Stimulated activated CD4-positive, alpha-beta T cell treated with anti-CD3 and anti-CD28 coated beads, Interleukin-2, amount 100 ng/mL, for 24 hours (primary cell): ENCODE measurements at places on chromosomes 4 and X.

- no peak for DNase-seq
Observed at GRCh38 chrX:30307466-30307865, 1.7 kb downstream of the NR0B1 start.

GRCh38 chr4:114116861-114117260 lies 137.4 kb upstream of the ARSJ start:
- no peak for DNase-seq

DNA sequence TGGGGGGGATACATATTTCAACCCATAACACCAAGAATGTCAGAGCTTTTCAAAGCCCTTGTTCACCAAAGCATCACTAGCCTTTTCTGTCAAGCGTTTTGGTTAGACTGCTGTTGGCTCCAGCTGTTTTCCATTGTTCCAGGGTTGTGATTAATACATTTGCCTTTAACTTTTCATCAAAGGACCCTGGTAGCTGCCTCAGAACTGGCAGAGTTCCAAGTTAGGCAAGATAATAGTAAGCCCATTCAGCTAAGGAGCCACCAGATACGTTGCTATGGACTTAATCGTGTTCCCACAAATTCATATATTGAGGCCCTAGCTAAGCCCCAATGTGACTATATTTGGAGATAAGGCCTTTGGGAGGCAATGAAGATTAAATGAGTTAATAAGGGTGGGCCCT lies 37.1 kb downstream of the ENOPH1 start:
- no peak for DNase-seq

DNA sequence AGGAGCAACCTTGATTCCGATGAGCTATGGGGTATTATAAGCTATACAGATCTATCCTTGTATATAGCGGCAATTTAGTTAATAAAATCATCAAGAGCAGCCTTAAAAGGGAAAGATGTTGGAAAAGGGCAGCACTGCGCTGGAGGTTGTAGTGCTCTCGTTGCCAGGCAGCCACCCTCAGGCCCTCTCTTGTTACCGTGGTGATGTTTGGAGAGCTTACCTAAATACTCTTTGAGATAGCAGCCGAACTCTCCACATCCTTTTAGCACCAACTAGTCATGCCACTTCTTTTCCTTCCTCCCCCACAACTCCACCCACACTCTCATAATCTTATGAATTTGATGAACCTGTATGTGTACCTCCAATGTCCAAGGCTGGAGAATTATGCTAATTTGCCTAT lies 3.8 kb upstream of the RADX start:
- DNase-seq = no peak

DNA sequence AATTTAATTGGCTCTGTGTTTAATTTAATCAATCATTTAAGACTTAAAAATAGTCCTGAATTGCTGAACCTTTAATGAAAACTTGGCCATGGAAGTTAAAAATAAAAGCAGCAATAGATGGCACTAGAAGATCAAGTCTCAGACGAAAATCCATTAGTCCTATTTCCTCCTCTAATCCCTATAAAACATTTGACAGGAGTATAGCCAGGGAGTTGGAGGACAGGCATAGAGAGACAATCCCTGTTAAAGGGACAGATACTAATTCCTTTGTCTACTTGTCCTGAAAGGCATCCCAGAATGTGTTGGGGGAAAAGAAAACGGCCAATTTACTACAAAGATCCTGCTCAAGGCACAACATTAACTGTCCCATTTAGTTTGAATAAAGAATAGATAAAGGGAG lies 276.3 kb upstream of the TACR3 start:
- DNase-seq = no peak

DNA sequence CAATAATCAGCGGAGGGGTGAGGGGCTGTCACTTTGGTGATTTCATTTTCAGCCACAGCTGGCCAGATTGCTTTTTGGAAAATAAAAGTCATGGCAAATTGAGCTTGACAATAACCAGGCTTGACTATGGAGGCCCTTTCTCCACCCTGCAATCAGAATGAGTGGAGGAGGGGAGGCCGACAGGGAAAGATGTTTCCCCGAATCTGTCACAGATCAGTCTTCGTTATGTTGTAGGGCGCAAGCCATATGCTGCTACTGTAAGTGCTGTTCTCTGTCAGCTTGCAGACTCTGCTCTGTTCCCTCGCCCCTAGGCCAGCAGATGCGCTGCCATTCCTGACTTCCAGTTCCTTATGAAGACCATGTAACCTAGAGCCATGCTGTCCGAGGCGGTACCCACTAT lies 114.1 kb downstream of the MGST2 start:
- DNase-seq = no peak

- no peak for DNase-seq
Observed at GRCh38 chrX:12007881-12008280, 130.4 kb upstream of the FRMPD4 start.

- DNase-seq = no peak
Observed at GRCh38 chr4:86031927-86032326, 327.9 kb downstream of the MAPK10 start.

DNA sequence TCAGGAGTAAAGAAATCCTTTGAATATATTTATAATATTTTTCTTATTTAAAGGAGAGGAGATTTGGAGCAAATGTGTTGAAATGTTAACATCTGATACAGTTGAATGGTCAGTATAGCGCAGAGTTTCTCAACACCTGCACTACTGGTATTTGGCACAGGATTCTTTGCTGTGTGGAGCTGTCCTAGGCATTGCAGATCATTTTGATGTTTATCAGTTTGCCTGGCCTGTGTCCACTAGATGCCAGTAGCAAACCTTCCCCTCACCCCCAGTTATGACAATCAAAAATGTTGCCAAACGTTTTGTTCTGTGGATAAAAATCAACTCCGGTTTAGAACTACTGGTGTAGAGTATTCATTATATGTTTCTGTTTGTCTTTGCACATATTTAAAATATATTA lies 765.3 kb upstream of the SLIT2 start:
- no peak for DNase-seq

DNA sequence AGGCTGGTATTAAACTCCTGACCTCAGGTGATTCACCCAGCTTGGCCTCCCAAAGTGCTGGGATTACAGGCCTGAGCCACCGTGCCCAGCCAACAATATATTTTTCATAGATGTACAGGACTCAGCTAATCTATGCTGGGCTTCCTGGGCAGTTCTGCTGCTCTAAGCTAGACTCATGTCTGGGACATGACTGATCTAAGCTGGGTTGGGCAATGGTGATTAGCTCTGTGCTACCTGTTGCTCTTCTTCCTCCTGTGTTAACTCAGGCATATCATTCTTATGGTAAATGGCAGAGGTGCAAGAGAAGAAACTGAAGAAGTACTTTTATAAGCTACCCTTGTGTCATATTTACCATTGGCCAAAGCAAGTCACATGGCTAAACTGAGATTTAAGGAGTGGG lies 11.4 kb upstream of the SUPT20HL2 start:
- no peak for DNase-seq

DNA sequence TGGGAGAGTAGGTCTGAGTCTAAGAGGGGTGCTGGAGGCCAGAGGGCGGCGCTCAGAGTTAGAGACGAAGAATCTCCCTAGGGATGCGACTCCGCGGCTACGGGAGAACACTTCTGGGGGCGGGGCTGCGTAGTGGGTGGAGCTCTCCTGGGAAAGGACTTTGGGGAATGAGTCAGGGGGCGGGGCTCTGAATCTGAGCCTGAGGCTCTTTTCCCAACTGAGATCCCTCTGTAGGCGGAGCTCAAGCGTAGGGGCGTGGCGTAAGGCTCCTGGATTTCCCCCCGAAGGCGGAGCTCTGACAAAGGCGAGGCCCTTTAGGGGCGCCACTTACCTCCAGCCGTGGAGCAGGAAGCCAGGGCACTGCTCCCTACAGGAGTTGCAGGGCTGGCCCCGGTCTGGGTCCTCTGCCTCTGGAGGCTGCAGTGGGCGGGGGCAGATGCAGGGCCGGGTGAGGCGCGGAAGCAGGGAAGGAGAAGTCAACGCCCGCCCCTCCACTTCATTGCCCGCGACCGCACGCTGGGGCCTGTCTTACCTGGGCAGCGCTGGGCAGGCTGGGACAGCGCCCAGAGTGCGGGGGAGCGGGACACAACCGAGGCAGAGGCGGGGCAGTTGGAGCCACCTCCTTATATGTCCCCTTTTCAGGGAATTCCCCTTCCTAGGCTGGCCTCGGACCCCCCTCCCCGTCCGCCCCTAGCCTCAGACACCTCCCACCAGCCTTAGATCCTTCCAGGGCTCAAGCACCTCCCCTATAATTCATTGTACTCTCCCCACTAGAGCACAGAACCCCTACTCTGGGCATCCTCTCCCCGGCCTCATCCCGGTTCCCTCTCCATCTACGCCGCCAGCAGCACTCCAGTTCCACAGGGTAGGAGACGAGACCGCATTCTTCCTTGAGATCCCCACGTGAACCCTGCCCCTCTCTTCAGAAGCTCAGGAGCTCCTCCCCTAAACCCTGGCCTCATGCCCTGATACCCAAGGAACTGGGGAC lies 1.6 kb downstream of the PRICKLE3 start:
- peak; percentile 22 for DNase-seq

DNA sequence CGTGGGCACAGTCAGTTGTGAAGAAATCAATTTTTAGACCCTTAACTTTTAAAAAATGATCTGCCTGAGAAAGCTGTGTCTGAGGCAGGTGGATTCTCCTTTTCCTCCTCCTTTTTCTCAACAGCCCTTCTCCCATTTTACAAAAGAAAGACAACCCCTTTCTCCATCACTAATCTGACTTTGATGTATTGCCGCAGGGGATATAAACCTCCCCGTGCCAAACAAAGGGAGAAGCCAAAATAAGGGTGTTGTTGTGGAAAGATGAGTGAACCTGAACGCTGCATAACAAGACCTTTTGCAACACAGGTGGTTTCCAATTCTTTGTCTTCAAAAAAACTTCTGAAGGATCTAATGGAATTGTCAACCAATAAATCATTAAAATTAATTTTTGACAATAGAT lies 8.4 kb upstream of the FHL1 start:
- DNase-seq = no peak

- DNase-seq = no peak
Observed at GRCh38 chr4:74205046-74205445, 47.1 kb downstream of the MTHFD2L start.

- no peak for DNase-seq
Observed at GRCh38 chr4:147830102-147830463, 98.2 kb downstream of the ARHGAP10 start.

DNA sequence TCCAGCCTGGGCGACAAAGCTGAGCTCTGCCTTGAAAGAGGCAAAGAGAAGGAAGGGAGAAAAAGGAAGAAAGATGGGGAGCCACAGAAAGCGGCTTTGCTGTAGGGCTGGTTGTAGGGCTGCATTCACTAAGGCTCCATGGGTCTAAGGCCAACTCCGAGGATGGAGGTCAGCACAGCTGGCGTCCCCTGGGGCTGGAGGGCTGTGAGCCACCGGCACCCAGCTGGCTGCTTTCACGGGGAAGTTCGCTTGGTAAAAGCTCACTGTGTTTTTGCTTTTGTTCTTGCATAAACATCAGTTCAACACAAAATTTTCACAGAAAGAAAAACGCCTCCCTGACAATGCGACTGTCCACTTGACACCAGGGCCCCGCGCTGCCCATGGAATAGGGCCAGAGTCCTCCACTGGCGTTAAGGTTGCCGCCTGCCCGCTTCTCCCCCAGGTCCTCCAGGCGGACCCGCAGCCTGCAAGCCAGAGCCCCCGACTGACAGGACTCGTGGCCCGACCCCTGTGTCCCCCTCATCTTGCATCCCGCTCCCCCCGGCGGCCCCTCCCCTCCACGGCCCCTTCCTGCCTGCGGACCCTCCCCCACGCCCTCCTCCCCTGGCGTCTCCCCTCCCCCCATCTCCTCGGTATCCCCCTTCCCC lies 1.1 kb downstream of the RNF212 start:
- DNase-seq = no peak

GRCh38 chrX:16215660-16216059 lies 48.4 kb downstream of the MAGEB17 start:
- no peak for DNase-seq

GRCh38 chrX:70044541-70045245 lies 5.0 kb downstream of the AWAT2 start:
- no peak for DNase-seq

DNA sequence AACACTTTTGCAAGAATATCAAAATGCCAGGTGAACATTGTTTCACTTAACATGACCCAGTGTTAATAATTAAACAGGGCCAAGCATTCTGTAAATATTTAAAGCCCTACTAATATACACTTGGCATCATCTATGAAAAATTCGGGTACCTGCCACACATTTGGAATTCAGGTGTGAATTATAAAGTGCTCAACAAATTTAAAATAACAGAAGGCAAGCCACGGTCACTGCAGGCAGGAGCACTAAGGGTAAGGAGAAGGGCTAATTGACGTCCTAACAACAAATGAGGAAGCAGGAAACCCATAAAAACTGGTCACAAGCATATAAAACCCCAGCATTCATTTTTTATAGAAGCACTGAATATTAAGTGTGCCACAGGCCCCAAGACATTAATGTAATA lies 43.8 kb upstream of the CPEB2 start:
- no peak for DNase-seq

DNA sequence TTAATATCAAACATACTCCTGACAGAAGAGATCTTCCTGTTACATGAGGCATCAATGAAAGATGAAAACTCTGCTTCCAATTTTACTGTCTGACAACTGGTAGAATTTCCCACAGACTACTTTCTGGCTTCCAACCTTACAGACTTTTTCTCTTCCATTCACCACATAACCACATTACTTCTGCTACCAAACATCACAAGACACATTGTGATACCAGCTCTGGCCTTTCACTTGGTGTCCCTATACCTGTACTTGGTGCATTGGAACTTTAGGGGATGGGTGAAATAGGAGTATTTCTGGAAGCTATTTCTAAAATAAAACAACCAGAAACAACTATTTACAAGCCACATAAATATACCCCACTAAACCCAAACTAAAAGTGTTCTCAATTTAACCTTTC lies 20.5 kb downstream of the AMTN start:
- no peak for DNase-seq

GRCh38 chr4:129364747-129365452 lies 268.9 kb downstream of the C4orf33 start:
- no peak for DNase-seq

GRCh38 chr4:22477136-22477812 lies 38.6 kb downstream of the ADGRA3 start:
- DNase-seq = no peak

DNA sequence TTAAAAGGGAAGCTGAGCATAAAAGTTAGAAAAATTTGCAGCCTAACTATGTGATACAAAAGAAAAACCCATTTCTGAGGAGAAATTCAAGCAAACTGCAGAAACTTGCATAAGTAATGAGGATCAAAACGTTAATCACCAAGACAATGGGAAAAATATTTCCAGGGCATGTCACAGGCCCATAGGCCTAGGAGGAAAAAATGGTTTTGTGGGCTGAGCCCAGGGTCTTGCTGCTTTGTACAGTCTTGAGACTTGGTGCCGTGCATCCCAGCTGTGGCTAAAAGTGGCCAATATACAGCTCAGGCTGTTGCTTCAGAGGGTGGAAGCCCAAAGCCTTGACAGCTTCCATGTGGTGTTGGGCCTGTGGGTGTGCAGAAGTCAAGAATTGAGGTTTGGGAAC lies 37.7 kb upstream of the ADAMTS3 start:
- DNase-seq = no peak

DNA sequence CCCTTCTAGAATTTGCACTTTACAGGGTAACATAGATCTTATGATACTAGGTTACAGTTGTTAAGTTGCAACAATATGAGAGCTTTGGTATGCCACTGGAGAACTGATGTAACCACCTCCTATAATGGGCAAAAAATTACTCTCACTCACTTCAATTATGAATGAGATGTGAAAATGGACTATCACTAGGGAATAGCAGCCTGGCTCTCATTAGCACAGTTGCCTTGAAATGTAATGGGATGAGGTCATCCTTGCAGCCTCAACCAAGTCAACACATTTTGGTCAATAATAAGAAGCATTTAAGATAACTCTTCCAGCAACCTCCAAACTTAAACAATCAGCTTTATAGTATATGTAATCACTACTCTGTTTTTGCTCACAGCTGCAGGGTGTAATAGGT lies 69.4 kb downstream of the TBC1D9 start:
- no peak for DNase-seq
